GM23338 (cell line): ENCODE measurements at places on chromosomes 7 and 10. TPM values are rescaled to one million over a fixed set of nuclear protein-coding genes. Genes with fewer than 3 reads are reported as not detected.

GRCh38 chr7:134693256-134693655 lies 46.6 kb downstream of the BPGM start:
- DNase-seq = no peak

DNA sequence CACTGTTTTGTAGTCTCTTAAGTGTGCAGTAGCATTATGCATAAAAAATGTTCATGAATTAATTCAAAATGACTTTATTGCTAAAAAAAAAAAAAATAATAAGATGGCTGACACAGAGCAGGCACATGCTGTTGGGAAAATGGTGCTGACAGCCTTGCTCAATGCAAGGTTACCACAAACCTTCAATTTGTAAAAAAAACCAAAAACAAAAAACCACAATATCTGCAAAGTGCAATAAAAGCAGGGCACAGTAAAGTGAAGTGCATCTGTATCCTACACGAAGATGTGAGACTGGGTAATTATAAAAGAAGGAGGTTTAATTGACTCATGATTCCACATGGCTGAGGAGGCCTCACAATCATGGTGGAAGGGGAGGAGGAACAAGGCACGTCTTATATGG lies 185.8 kb downstream of the USP6NL start:
- DNase-seq = no peak

GRCh38 chr7:91864070-91864469 lies 16.4 kb downstream of the MTERF1 start:
- DNase-seq = no peak

DNA sequence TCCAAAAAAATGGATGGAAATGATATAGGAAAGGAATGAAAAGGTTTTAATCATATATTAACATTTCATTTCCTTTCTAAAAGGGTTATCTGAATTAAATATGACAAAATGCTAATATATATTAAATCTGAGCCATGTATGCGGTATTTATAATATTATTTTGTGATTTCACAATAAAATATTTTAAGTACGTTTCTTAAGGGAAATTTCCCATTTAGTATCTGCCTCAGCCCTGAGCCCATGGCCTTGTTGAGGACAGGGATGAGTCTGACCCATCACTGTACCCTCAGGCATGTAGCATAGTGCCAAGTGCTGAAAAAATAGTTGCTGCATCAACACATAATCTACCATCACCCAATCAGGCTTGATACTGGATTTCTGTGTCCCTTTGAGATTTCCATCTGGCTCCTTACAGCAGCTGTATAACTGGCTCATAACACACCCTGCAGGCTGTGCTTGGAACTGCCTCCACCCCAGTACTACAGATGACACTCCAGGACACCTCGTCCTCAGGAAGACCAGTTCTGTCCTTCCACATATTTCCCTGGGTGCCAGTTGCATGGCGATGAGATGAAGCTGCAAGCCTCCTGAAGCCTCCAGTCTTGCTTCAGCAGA lies 59.4 kb upstream of the ASAH2 start:
- DNase-seq = peak; percentile 76

The CLDN3 gene
- total RNA-seq = 24.1 and 27.7 TPM in 2 replicates

The MACC1 gene
- 13.4 and 14.2 TPM in 2 replicates for total RNA-seq

The OR2A7 gene
- total RNA-seq = 1.6 and 2.2 TPM in 2 replicates

The HMX2 gene
- 0.97 and 2.6 TPM in 2 replicates for total RNA-seq

The SVOPL gene
- total RNA-seq = 0.70 and 1.4 TPM in 2 replicates
